NCI-H1436 treated with DMSO at 0.1 percent for 48 hours (cell line): ENCODE measurements at places on chromosomes 4 and X.

- DNase-seq = no peak
These were observed 69.6 kb upstream of the C4orf50 start for GRCh38 chr4:6087669-6088341.

DNA sequence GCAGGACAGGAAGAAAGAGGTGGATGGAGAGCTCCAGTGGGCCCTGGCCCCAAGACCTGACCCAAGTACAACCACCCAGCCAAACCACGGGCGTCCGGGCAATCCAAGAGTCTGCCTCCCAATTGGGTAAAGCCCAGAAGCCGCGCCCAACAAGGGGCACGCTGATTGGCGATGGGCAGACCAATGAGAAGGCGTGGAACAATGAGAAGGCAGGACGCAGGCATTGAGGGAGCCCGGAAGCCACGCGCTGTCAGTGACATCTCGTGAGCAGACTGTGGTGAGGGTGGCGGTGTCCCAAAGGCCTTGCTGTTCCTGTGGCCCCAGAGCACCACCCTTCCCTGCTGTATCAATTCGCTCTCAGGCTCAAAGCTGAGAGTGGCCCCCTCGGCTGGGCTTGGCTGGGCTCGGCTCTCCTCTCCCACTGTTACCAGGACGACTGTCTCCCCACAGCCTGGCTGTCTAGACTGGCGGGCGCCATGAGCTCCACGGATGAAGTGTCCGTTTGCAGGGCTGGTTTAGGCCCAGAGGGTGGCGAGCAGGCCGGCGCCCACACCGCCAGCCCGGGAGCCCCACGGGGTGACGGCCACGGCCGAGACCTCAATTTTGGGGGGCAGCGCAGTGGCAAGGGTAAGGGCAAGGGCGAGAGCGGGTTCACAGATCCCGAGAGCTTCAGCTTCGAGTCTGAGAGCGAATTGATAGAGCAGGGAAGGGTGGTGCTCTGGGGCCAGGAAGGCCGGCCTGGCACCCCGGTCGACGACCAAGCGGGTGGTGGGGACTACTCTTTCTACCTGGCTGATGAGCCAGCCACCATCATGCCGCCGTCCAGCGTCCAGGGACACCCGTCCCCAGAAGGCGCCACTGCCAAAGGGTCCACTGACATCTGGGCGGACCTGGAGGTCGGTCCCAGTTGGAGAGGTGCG, at the start of gene LOC101059915:
LOC101059915 (plus strand) TSS at position 219 of the 920 bp plus-strand sequence.
- DNase-seq = no peak

GRCh38 chr4:168569931-168570276, 73.1 kb downstream of the PALLD start:
- no peak for DNase-seq

GRCh38 chr4:79854856-79855502, 218.1 kb downstream of the ANTXR2 start:
- DNase-seq = no peak

DNA sequence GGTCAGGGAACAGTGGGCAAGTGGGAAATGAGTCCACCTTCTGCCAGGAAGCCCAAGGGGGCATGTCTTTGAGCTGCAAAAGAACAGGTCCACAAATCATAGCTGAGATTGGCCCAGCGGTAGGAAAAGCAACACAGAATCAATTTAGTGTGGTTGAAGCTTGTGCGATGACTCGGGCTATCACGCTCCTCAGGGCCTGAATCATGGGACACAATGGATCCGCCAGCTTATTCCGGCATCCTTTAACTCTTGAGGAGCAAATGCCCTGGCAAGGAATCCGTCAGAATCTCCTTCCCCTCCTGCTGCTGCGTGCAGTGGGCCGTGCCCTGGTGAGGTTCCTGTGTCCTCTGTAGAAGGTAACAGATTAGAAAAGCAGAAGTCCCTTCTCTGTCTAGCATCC, 98.0 kb downstream of the RELL1 start:
- no peak for DNase-seq
